ENCODE measurements at places on chromosomes 2 and 18. TPM values are rescaled to one million over a fixed set of nuclear protein-coding genes. Genes with fewer than 3 reads are reported as not detected.

Gene TYMS
- 60.8 TPM for total RNA-seq

GRCh38 chr2:26585100-26585499 lies 56.1 kb downstream of the CIB4 start:
- DNase-seq, result no peak
- H3K27me3 ChIP-seq, result peaks cover 40% of the 10 kb centered on the region
- no peaks in the 10 kb centered on the region for H3K4me1 ChIP-seq
- no peak overlapping the region for H3K4me3 ChIP-seq
- H3K27ac ChIP-seq, result no peak overlapping the region

DNA sequence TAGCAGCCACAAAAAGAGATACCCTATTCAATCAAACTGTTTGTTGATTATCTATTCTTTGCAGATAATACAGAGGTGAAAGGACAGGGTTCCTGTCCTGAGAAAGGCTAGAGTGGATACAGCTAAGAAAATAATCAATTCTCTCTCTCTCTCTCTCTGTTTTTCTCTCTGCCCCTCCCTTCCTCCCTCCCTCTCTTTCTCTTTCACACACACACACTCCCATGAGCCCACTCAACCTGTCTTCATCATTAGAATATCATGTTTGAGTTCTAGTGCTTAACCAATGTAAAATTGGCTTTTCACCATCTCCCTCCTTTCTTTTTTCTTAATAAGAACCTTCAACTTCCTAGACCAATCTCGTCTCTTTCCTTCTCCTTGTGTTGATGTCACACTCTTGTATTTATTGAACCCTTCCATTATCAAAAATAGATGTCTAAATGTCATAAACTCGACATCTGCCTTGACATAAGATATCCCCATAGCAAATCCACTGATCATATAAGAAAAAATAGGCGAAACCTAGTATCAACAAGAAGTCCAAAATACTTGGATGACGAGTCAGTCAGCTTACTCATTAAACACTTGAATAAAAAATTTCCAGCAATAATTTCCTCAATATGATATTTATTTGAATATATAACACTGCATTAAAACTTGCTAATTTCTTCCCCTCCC lies 42.8 kb upstream of the CYTIP start:
- peaks cover 36% of the 10 kb centered on the region for H3K27me3 ChIP-seq
- H3K27ac ChIP-seq, result no peak overlapping the region
- DNase-seq, result no peak
- no peaks in the 10 kb centered on the region for H3K36me3 ChIP-seq
- no peaks in the 10 kb centered on the region for H3K4me1 ChIP-seq
- no peak overlapping the region for H3K4me3 ChIP-seq

DNA sequence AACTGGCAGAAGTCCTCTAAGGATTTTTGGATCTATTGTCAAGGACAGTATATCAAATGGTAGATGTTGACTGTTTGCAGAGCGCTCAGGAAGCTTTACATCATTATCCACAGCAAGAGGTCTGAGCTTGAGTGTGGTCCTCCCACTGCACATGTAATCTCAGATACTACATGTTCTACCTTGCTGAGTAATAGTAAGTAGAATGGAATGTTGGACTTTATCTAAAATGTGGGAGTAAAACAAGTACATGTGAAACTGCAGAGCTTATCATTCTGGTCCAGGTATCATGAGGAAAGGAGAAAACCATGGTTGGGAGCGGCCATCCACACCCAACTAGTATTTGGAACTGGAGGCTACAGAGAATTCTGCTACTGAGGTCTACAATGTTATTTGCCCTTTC lies 19.3 kb upstream of the CD28 start:
- no peak for DNase-seq
- no peak overlapping the region for H3K4me3 ChIP-seq
- no peak overlapping the region for H3K27ac ChIP-seq
- H3K4me1 ChIP-seq, result peaks cover 10% of the 10 kb centered on the region

GRCh38 chr18:10688766-10689165 lies 162.9 kb downstream of the NAPG start:
- no peaks in the 10 kb centered on the region for H3K4me1 ChIP-seq
- no peak for DNase-seq
- H3K27ac ChIP-seq, result no peak overlapping the region
- H3K4me3 ChIP-seq, result no peak overlapping the region
- H3K36me3 ChIP-seq, result peaks cover 13% of the 10 kb centered on the region
- H3K27me3 ChIP-seq, result no peaks in the 10 kb centered on the region

Gene ZNG1B
- 45.7 TPM for total RNA-seq

Gene TMEM247
- total RNA-seq, result not detected

GRCh38 chr2:20107776-20108175 lies 56.3 kb upstream of the LAPTM4A start:
- no peaks in the 10 kb centered on the region for H3K27me3 ChIP-seq
- peak overlapping the region; percentile 4 for H3K27ac ChIP-seq
- H3K4me3 ChIP-seq, result no peak overlapping the region
